Psoas muscle (tissue), 8 donors: ENCODE measurements at places on chromosomes 3 and 15.
A peak's percentile ranks its signal among the peaks of the same experiment; 100 is the strongest.

DNA sequence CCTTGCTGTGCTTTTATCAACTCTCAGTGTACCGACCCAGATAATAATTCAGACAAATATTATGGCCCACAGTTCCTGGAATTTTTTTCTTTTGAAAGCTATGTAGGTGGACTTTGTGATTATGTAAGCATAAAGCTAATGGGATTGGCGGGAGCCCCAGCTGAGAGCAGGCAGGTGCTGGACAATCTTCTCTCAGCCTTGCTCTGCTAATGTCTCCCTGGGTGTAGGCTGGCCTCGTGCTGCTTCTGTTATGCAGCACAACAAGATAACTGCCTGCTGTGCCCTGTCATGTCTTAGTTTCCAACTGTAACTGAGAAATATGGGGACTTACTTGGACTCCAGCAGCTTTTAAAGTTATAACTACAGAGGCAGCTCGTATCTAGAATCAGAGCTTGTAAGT lies 415.0 kb downstream of the PDCD6IP start:
- no peak for DNase-seq

- DNase-seq, result no peak
These were observed at the start of gene CCR4 for GRCh38 chr3:32951410-32951811. Gene CCR4 (plus strand): TSS chr3:32951644. CDS start chr3:32953423, 1,779 bp downstream.

DNA sequence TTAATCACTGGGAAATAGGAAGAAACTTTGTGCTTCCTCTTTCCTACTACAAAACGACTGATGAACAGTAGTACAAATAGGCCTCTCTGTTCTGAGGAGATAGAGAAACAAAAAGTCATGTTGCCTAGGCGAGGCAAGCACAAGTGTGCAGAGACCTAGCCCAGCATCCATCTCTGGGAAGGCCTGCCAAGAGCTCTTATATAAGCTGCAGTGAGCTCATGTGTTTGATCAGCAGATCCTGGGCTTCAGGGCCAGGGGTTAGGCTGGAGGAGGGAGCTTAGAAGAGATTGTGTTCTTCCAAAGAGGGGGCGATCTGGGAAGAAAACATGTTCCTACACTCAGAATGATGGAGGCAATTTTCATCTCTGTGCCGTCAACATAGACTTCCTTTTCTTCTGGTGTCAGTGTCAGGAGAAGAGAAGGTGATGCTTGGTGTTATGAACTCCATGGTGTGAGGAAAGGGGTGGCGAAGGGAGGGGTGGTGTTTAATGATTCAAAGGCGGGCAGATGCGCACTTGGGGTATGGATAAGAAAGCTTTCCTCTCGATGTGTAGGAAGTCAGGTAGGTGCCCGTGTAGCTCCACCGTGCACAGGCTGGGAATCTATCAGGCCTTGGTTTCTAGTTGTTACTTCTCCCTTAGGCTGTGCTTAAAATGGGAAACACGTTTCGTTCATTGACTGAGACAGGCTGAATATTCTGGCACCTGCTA lies 29.5 kb upstream of the ETV5 start:
- no peak for DNase-seq

DNA sequence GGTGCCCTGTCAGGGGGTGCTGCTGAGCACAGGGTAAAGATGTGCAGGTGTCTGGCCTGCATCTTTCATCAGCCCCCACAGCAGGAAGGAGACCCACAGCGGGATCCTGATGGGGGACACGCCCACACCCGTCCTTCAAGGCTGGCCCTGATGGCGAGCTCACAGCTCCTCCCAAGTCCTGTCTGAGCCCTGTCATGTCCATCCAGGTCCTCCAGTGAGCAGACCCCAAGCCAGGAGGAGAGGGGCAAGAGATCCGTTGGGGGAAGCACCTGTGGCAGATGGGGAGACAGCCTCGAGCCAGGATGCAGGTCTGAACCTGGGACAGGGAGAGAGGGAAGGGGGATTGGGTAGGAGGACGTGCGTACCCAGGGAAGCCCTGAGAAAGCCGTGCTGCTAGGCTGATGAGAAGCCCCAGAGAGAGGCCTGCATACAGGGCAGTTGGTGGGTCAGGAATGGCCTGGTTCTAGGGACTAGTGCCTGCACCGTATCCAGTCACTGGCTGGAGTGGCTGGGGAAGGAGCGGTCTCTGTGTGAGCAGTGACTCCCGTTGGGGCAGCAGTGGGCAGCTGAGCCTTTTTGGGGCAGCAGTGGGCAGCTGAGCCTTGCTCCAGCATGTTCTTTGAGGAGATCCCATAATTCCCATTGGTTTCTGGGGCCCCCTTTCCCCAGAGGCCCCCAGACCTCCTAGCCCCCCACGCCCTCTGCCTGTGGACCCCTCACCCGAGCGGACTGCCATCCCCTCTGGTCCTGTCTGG lies 133.3 kb upstream of the MEF2A start:
- DNase-seq, result peak; percentile 45

- DNase-seq, result no peak
These were observed 187.4 kb upstream of the LINGO1 start for GRCh38 chr15:77819851-77820728.
